ENCODE measurements at places on chromosomes 4 and X. TPM values are rescaled to one million over a fixed set of nuclear protein-coding genes. Genes with fewer than 3 reads are reported as not detected.

- no peak overlapping the region for H3K4me3 ChIP-seq
- no peaks in the 10 kb centered on the region for H3K36me3 ChIP-seq
- H3K27me3 ChIP-seq = no peaks in the 10 kb centered on the region
- no peak for DNase-seq
- H3K4me1 ChIP-seq = no peaks in the 10 kb centered on the region
- H3K27ac ChIP-seq = no peak overlapping the region
Observed at GRCh38 chrX:25976683-25977310, 161.3 kb upstream of the MAGEB18 start.

DNA sequence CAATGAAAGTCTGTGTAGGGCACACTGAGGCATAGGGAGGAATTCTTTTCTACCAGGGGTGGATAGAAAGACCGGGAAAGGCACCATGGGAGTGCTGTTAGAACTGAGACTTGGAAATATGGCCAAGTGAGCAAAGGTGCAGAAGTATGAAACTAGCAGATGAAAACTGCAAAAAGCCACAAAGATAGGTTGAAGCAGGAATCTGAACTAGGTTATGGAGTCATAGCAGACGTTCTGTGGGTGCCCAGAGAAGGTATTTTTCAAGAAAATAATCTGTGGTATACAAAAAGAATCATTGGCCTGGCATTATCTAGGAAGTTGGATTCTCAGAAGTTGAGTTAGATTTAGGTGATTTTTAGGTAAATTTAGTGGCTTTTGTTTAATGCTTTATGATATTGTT, 48.5 kb downstream of the SMAD1 start:
- no peaks in the 10 kb centered on the region for H3K27me3 ChIP-seq
- no peak overlapping the region for H3K4me3 ChIP-seq
- no peak overlapping the region for H3K27ac ChIP-seq
- H3K36me3 ChIP-seq = peaks cover 12% of the 10 kb centered on the region
- H3K4me1 ChIP-seq = peaks cover 28% of the 10 kb centered on the region

- H3K4me1 ChIP-seq = peaks cover 10% of the 10 kb centered on the region
- H3K27me3 ChIP-seq = no peaks in the 10 kb centered on the region
- H3K4me3 ChIP-seq = peak overlapping the region; percentile 91
- H3K36me3 ChIP-seq = no peaks in the 10 kb centered on the region
Observed at GRCh38 chr4:103018391-103019307, 856 bp downstream of the SLC9B1 start.

- no peak for DNase-seq
- H3K27ac ChIP-seq = no peak overlapping the region
- H3K4me3 ChIP-seq = no peak overlapping the region
- no peaks in the 10 kb centered on the region for H3K4me1 ChIP-seq
- H3K36me3 ChIP-seq = peaks cover 5% of the 10 kb centered on the region
Observed at GRCh38 chr4:25223802-25224375, 9.9 kb upstream of the PI4K2B start.

DNA sequence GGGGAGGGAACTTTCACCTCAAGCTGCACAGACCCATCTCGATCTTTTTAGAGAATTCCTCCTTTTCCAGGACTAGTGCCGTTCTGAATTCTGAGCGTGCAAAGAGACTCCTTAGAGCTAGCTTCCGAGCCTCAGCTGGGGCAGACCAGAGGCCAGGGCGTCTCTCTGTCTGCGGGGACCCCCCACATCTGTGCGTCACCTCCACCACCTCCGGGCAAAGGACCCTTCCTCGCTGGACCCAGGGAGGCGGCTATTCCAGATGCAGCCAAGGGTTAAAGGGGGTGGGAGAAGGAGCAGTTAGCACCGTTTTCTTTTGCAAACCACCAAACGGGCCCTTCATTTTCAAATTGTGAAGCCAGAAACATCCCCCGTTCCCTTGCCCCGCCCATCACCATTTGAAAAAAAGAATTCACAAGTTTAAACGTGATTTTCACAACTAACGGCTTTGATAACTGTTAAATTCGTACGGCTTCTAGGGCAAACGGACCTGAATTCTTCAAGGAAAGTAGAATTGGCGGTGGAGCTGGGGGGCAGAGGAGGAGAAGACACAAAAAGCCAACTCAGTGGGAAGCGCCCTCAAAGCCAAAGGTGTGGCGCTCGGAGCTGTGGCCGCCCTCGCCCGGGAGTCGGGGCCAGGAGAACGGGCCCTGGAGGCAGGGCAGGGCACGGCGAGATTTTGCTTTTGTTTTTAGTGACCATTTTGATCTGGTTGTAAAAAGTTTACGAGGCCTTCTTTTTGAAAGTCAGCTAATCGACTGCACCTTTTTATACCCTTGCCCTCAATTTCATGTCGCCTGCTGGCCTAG, 3.3 kb upstream of the PDGFRA start:
- DNase-seq = no peak
- H3K27ac ChIP-seq = peak overlapping the region; percentile 73
- H3K4me1 ChIP-seq = peaks cover 17% of the 10 kb centered on the region
- H3K36me3 ChIP-seq = peaks cover 7% of the 10 kb centered on the region

DNA sequence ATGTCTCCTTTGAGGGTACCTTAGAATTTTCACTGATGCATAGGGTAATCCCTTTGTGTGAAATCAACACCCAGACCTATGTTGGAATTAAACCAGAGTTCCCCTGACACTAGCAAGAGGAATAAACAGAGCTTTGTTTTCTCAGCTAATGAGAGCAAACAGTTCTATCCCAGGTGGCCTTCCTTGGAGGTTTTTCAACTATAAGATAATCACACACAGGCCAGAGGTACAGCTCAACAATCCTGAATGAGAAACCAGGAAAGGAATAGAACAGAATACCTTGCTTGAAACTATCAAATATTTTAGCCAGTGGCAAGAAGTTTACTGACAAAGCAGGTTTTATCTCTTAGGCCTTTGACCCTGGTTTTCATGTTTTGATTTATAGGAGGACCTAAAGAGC, 100.2 kb downstream of the OTC start:
- DNase-seq = no peak
- H3K27ac ChIP-seq = no peak overlapping the region
- no peaks in the 10 kb centered on the region for H3K36me3 ChIP-seq
- no peak overlapping the region for H3K4me3 ChIP-seq
- peaks cover 3% of the 10 kb centered on the region for H3K27me3 ChIP-seq
- H3K4me1 ChIP-seq = no peaks in the 10 kb centered on the region

- peaks cover 15% of the 10 kb centered on the region for H3K4me1 ChIP-seq
- no peak for DNase-seq
- peaks cover 4% of the 10 kb centered on the region for H3K36me3 ChIP-seq
- no peak overlapping the region for H3K4me3 ChIP-seq
- no peaks in the 10 kb centered on the region for H3K27me3 ChIP-seq
Observed at GRCh38 chr4:152539556-152540292, 3.8 kb upstream of the FBXW7 start.

DNA sequence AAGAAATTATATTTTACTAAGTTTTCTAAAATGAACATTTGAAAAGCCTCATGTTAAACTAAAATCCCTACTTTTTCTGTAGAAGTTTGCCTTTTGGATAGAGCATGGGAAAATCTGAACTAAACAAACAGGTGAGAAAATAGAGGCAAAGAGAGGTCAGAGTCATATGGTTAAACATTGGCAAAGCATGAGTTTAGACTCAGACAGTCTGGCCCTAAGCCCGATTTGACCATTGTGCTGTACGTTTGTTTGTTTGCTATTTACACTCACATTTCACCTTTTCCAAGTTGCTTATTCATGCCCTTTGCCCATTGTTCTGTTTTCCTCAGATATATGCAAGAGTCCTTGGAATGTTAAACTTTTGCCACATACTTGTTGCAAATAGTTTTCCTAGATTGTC, 85.4 kb downstream of the TIGD2 start:
- H3K4me3 ChIP-seq = no peak overlapping the region
- no peaks in the 10 kb centered on the region for H3K27me3 ChIP-seq
- H3K4me1 ChIP-seq = peaks cover 6% of the 10 kb centered on the region

DNA sequence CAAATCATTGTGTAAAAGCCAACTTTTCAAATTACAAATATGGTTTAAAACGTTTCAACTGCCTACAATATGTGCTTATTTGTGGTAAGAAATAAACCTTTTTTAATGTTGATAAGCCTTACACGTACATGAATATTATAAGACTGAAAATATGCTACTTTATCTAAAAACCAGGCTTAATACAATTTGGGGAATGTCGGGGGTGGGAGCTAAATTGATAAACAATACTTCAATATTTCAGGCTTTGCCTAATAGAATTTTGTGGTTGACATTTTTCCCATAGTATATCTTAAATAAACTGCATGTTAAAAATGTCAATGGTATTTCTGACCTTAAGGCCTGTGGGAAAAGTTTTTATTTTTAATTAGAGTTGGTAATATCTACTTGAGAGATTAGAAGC, 69.8 kb upstream of the SLIT2 start:
- H3K4me1 ChIP-seq = no peaks in the 10 kb centered on the region
- H3K4me3 ChIP-seq = no peak overlapping the region
- H3K36me3 ChIP-seq = no peaks in the 10 kb centered on the region
- H3K27me3 ChIP-seq = no peaks in the 10 kb centered on the region
- no peak overlapping the region for H3K27ac ChIP-seq

DNA sequence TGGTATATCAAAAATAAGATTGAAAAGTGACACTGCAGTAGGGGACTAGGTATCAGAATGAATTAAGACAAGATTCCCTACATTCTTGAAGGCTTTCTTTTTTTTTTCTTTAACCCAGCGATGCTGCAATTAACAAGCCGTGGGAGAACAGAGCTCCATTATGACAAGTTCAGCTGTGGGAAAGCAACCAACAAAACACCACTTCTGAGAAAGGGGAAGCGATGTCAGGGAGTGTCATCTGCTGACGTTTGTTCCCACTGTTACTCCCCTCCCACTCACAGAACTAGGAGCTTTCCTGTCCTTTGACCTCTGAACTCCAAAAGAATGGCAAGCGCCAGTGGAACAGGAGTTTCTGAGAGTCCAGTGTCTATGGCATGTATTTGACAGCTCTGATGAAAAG, 90.2 kb upstream of the SLITRK2 start:
- H3K27me3 ChIP-seq = no peaks in the 10 kb centered on the region
- no peak overlapping the region for H3K4me3 ChIP-seq
- H3K36me3 ChIP-seq = no peaks in the 10 kb centered on the region
- no peaks in the 10 kb centered on the region for H3K4me1 ChIP-seq

DNA sequence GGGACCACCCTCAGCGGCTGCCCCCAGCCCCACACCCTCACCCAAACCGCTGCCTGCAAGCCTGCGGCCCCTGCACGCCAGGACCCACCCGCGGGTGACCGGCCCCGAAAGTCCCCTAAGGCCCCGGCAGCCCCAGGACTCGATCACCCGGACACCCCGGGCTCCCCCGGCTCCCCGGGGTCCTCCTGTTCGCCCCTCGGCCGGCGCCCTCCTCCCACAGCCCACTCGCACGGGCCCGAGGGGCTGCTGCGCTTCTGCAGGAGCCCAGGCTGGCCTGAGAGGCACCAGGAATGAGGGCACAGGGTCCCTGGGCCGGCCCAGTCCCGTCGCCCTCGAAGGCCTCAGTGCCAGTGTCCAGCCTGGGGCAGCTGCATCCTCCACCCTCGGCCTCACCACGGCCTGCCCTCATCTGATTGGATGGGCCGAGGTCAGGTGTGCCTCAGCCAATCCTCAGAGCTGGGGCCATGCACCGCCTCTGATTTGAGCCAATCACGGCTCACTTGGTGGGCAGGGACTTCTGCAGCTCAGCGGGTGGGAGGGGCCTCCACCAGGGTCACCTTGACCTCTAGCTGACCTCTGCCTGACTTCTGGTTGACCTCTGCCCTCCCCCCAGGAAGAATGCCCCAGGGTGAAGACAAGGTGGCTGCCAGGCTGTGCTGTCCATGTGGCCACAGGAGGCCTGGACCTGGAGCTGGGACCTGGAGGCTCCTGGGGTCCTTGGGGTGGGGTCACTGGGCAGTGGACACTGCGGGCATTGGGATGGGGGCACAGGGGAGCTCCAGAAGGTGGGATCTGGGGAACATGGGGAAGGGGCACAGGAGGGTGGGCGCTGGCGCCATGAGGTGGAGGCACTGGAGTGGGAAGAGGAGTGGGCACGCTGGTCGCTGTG, 97.6 kb upstream of the NKX1-1 start:
- H3K27me3 ChIP-seq = peaks cover 27% of the 10 kb centered on the region
- H3K27ac ChIP-seq = no peak overlapping the region
- H3K4me1 ChIP-seq = peaks cover 4% of the 10 kb centered on the region
- peak; percentile 67 for DNase-seq

GRCh38 chr4:145822581-145822980, 116.0 kb downstream of the ZNF827 start:
- H3K27me3 ChIP-seq = no peaks in the 10 kb centered on the region
- H3K4me1 ChIP-seq = peaks cover 24% of the 10 kb centered on the region
- peaks cover 26% of the 10 kb centered on the region for H3K36me3 ChIP-seq
- H3K4me3 ChIP-seq = no peak overlapping the region

- no peaks in the 10 kb centered on the region for H3K27me3 ChIP-seq
- H3K27ac ChIP-seq = no peak overlapping the region
- H3K4me3 ChIP-seq = no peak overlapping the region
- H3K4me1 ChIP-seq = no peaks in the 10 kb centered on the region
- DNase-seq = no peak
Observed at GRCh38 chr4:171857302-171858012, 44.3 kb downstream of the GALNTL6 start.

- peaks cover 38% of the 10 kb centered on the region for H3K4me1 ChIP-seq
- no peak overlapping the region for H3K27ac ChIP-seq
- no peak overlapping the region for H3K4me3 ChIP-seq
- H3K36me3 ChIP-seq = peaks cover 54% of the 10 kb centered on the region
Observed at GRCh38 chr4:168882650-168883233, 127.3 kb downstream of the CBR4 start.

DNA sequence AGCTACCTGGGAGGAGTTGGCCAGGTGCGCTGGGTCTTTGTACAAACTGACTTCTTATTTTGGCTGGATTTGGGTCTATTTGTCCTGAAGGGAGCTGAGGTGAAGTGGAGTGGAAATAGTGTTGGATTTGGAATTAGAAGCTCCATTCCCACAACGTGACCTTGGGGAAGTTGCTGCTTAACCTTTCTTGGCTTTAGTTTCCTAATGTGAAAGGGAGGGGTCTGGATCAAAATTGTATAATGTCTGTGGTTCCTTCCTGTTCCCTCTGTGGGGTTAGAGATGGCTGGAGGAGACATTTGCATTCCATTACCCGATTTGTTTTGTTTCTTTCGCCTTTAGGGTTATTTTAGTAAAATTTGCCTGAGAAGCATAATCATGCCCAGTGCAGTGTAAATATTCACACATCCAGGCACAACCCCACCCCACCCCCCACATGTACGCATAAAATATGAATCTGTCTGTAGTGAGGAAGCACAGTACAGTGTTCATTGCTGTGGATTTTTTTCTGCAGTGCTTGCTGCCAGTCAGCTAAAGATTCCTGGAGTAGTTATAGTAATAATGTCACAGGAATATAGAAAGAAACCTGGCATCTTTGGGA, 21.5 kb downstream of the JADE1 start:
- H3K27me3 ChIP-seq = no peaks in the 10 kb centered on the region
- H3K4me3 ChIP-seq = peak overlapping the region; percentile 66
- peak overlapping the region; percentile 68 for H3K27ac ChIP-seq
- peaks cover 13% of the 10 kb centered on the region for H3K36me3 ChIP-seq

DNA sequence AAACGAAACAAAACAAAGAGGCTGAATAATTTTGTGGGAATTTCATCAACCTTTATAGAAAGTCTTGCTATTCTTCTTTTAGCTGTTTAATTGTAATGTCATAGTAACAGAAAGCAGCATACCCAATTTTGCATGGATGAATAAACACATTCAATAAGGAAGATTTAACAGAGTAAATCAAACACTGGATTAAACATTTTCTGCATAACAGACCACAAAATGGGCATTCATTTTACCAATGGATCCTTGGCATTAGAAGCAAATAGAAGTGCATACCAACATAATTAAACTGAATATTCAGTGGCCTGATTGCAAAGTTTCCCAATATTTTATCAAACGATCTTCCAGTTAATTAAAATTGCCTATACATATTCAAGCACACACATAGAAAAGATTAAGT, 4.4 kb upstream of the CHM start:
- no peak overlapping the region for H3K4me3 ChIP-seq
- H3K27me3 ChIP-seq = no peaks in the 10 kb centered on the region
- no peaks in the 10 kb centered on the region for H3K4me1 ChIP-seq

The IL15 gene
- total RNA-seq = 0.77 TPM

The N4BP2 gene
- total RNA-seq = 23.5 TPM

The IL2RG gene
- total RNA-seq = 5.2 TPM

The COL4A5 gene
- 167 TPM for total RNA-seq

The GAGE12E gene
- not detected for total RNA-seq
